Stimulated activated naive CD8-positive, alpha-beta T cell treated with anti-CD3 and anti-CD28 coated beads, Interleukin-15, amount 100 ng/mL, for 72 hours (primary cell): ENCODE measurements at places on chromosomes 4 and X.

GRCh38 chr4:112532267-112532666 lies 16.3 kb upstream of the NEUROG2 start:
- DNase-seq = no peak

- no peak for DNase-seq
Measured at GRCh38 chrX:40260146-40260747, 162.5 kb upstream of the BCOR start.

DNA sequence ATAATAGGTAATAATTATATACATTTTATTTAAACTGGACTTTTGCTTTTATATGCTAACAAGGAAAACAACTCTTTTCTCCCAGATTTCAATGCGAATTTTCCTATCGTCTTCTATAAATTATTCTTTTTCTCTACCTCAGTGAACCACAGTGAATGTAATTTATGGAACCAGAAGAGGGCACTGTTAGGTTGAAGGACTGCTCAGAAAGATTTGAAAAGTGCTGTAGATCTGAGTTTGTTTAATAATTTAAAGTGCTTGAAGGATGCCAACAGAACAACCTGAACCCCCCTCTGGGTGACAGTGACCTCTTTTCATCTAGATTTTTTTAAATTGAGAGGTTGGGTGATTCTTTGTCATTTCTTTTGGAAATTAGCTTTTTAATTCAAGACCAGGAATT lies 54.9 kb downstream of the PHOX2B start:
- no peak for DNase-seq

- DNase-seq = no peak
Measured at GRCh38 chr4:25984796-25985195, 70.8 kb downstream of the SMIM20 start.

GRCh38 chrX:15241301-15241700 lies 28.6 kb downstream of the ASB9 start:
- no peak for DNase-seq

DNA sequence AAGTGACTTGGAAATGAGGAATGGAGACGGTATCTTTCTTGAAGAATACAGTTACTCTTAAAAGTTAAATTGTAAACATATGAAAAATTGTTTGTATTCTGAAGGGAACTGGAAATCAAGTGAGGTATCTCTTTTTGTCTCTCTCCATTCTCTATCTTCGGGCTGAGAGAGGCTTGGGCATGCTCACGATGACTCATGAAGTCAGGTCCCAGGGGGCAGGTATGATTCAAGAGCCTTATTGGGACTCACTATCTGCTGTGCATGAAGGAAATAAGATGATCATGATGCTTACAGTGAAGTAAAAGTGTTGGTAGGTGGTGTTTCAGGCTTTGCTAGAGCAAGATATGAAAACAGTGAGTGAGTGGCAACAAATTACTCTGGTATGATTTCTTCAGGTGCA lies 200.4 kb upstream of the PITX2 start:
- DNase-seq = no peak

DNA sequence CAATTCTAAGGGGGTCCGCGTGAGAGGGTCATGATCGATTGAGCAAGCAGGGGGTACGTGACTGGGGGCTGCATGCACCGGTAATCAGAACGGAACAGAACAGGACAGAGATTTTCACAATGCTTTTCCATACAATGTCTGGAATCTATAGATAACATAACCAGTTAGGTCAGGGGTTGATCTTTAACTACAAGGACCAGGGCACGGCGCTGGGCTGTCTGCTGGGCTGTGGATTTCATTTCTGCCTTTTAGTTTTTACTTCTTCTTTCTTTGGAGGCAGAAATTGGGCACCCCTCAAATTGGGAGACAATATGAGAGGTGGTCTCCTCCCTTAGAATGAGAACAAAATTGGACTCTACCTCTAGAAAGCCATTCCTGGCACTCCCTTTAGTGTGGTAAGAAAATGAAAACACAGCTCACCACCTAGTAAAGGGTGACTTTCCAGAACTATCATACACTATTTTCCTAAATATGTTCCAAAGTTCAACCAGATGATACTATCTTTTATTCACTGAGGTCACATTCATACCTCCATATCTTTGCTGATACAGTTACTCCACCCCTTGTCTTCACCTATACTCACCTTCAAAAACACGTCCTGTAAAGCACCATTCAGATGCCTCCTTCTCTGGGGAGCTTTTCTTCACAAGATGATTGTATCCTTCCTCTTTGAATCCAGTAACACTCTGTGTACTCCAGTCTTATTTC lies 1058.3 kb upstream of the SLIT2 start:
- DNase-seq = no peak

GRCh38 chrX:124226129-124226528 lies 106.3 kb upstream of the TEX13D start:
- no peak for DNase-seq

GRCh38 chrX:147900349-147900748 lies 11.4 kb upstream of the FMR1 start:
- DNase-seq = no peak

DNA sequence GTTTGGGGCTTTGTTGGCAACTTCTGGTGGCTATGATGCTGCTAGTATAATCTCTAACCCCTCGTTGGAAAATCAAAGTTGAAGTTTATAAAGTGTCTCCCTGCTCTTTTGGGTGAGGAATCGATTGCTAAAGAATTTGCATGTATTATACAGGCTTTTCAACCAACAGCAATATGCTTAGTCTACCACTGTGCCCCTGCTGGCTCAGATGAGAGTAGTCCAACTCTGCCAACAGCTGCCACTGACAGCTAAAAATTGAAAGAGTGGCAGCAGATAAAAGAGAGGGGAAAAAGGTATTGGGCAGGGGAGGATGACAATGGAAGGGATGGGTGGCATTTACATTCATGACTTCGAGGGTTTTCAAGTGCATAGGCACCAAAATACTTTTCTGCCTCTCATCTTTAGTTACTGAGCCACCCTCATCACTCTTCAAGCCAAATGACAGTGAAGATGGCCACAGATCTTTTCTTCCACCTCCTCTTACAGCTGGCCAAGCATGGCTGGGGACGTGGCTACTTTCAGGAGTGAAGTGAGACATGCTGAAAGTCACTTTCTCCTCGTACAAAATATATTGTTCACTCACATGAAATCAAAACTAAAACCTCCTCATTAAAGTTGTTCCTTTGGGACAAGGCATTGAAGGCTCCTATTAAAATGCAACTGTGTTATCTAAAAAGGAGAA lies 2.7 kb upstream of the GRIA3 start:
- DNase-seq = no peak

GRCh38 chr4:72567821-72568675 lies 973 bp downstream of the ADAMTS3 start:
- peak; percentile 5 for DNase-seq

- DNase-seq = no peak
Measured at GRCh38 chr4:15898902-15899301, 39.6 kb downstream of the FGFBP1 start.

DNA sequence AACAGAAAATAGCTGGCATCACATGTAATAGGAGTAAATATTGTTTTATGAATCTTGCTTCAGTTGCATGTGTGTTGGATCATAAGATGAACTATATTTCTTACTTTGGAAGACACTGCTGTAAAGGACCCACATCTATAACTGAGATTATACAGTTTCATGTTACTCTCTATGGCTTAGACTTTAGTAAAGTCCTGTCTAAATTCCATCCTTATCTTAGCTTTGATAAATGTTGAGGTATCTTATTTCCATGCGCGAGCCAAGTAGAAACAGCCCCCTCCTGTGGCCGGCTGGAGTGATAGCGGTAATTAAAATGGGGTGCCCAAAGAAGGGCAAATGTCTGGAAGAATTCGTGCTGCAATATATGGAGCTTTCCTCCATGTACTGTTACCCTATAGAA lies 43.0 kb downstream of the CCDC158 start:
- peak; percentile 21 for DNase-seq

DNA sequence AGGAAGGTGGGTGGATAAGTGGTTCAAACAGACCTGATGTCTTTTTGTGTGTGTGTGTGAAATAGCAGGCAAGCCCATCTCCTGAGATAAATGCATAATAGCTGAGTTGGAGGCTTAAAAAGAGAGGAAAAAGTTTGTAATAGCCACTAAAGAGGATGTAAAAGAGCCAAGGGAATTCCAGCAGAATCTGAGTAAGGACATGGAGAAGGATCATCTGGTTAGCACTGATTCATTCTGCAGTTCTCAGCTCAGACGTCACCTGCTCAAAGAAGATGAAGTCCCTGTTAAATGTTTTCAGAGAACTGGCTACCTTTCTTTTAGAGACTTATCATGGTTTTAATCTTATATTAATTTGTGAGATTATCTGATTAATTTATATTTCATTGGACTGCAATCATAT lies 21.0 kb upstream of the IL13RA2 start:
- no peak for DNase-seq

- DNase-seq = no peak
Measured at GRCh38 chr4:48633657-48634056, 143.6 kb downstream of the ZAR1 start.

GRCh38 chr4:152531479-152531878 lies 4.4 kb downstream of the FBXW7 start:
- no peak for DNase-seq

DNA sequence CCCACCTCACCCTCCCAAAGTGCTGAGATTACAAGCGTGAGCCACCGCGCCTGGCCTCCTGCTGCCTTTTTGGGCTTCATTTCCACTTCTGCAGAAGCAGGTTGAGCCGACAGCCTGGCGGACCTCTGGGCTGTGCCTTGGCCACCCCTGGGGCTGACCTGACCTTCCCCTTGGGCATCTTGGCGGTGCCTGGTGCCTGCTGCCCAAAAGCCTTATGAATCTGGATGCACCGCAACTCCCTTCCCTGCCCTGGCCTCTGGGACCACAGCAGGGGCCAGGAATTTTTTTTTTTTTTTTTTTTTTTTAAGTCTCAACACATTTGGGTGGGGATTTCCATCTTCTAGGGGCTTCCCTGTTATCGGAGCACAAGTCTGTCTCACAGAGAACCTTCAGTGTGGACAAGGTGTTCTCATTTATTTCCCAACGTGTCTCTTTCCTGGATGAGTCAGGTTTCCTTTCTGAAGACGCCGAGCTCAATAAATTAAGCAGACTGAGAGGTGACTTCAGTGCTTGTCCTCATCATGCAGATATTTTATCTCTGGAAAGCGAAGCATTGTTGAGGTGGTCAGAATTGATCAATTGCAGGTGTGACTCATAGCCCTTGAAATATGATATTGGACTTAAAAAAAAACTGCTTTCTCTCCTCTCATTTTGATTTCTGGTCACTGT lies 79.7 kb downstream of the SHROOM2 start:
- DNase-seq = no peak

DNA sequence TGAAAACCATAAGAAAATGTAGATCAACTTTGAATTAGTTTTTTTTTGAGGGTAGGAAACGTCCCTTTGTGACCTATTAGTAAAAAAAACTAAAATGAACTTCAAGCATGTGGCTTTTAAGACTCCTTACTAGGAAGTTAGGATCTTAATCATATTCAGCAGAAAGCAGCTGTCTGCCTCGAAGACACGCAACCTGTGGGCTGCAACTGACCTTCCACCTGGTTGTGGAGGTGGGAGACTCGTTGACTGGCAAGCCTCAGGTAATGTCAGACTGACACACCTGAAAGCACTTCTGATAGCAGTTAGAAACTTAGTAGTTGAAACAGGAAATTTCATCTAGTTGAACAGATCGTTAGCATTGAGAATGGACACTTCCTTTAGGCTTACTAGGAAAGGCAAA lies 37.4 kb downstream of the CCNG2 start:
- no peak for DNase-seq

DNA sequence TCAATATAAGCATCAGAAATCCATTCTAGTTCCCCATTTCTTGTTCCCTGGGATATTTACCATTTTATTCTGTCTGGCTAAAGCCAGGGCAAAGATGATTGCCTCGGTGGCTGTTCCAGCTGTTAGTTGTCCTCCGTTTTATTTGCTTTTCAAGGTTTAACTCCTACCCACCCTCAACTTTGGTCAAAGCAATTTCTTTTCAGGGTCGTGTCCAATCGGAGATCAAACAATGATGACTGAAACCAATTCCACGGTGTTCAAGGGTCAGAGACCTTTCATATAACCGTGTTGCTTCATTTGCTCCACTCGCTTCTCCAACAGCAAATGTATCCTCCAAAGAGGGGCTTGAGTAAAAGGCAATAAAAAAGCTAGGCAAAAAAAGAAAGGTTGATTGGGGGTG lies 193.5 kb upstream of the FTHL17 start:
- DNase-seq = no peak

DNA sequence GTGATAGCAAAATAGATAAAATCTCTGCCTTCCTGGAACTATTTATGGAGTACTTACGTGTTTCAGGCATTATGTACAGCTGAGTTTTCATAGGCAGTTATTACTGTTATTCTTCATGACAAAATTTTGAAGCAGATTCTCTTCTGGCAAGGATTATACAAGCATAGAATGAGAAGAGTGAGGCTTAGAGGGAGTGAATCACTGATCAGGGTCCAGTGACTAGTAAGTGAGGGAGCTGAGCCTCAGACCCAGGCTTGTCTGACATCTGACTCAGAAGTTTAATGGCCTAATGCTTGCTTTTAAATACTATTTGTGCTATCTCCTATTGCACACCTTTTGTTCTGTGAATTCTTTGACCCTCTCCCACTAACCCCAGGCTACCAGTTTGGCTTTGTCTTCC lies 110.6 kb downstream of the DTHD1 start:
- DNase-seq = no peak

GRCh38 chr4:169756971-169757574 lies 671 bp downstream of the HPF1 start:
- DNase-seq = no peak

DNA sequence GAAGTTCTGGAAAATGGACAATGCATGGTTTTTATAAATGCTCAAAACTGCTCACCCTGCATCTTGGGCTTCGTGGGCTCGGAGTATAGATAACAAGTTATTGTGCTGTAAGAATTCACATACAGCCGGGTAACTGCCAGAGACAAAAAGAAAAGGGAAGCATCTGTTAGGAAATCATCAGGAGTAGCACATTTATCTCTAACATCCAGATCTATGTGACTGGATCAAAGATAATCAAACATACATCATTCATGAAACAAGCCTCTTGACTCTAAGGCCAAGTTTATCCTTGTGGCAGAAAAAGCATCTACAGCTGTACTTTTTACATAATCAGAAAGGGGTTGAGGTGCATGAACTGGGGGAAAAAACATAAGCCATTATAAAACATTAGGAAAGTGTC lies 264.2 kb downstream of the PPP3CA start:
- no peak for DNase-seq

- no peak for DNase-seq
Measured at GRCh38 chrX:107805179-107805578, 20.5 kb upstream of the MID2 start.

- no peak for DNase-seq
Measured at GRCh38 chrX:146055733-146056132, 238.1 kb downstream of the SLITRK2 start.

DNA sequence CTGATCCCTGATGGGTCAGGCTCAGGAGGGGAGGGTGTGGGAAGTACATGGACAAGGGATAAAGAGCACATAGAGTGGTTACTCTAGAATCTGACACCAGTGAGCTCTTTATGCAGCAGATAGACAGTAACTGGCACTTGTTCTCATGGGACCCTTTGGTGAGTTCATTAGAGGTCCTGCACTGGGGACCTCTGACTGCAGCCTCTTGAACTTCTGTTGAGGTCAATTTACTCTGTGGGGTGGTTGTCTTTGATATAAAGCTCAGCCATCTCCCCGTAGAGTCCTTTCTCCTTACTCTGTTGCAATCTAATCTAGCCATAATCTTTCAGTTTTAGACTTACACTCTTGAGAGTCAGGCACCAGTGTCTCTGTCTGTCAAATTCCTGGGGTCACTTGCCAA lies 222.4 kb downstream of the GPAT3 start:
- DNase-seq = no peak

- DNase-seq = no peak
Measured at GRCh38 chrX:124690495-124690894, 344.1 kb downstream of the SH2D1A start.
